Daoy (cell line): ENCODE measurements at places on chromosomes 3 and 15.
A peak's percentile ranks its signal among the peaks of the same experiment; 100 is the strongest.

- DNase-seq = peak; percentile 67
Observed at GRCh38 chr15:70259028-70259424, 161.3 kb upstream of the TLE3 start.

DNA sequence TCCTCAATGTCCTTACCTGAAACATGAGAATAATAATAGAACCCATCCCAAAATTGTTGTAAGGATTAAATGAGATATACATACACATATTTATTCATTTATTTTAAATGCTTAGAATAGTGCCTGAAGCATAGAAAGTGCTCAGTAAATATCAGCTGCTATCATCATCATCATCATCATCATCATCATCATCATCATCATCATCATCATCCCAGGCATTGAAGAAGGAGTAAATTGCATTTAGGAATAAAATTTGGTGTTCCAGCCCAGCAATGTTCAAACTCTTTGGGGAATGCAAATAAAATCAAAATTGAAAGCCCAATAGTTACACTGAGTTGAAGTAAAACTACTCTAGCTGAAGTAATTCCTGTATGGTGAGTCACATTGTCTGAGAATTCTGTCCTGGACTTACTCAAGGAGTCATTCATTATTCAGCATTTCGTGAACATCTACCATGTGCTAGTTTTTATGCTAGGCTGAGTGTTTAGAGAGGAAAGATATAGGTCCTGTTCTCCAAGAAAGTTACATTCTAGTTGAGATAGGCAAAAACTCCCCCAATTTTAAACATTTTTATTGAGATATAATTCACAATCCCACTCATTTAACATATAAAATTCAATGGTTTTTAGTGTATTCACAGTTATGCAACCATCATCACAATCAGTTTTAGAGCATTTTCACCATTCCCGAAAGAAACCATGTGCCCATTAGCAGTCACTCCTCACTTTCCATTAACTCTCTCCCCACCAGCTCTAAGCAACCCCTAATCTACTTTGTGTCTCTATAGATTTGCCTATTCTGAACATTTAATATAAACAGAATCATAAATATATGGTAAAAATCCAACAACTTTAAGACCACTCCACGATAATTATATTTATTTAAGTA is 107.2 kb downstream of the FRMD5 start:
- peak; percentile 71 for DNase-seq

DNA sequence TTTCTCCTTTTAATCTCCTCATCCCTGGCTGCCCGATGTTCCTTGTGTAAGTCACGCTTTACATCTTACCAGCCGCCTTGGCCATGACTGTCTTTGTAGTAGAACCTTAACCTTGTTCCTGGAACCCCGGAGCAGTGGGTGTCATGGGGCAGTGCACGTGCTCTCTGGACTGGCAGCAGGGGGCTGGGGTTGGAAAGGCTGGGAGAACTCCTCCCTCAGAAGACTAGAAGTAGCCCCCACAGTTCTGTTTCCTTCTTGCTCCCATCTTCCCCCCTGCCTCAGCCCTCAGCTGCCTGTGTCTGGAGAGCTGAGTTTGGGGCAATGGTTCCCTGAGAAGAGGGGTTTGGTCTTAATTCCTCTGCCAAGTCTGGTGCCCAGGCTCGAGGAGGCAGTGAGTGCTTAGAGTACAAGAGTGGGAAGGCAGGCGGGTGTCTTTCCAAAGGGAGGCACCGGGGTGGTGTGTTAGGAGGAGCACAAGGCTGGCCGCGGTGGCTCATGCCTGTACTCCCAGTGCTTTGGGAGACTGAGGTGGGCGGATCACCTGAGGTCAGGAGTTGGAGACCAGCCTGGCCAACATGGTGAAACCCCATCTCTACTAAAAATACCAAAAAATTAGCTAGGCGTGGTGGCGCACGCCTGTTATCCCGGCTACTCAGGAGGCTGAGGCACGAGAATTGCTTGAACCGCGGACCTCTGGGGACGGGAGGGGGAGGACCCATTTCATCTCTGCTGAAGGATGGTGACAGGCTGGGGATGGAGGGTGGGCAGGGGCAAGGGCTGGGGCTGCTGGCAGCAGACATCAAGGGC is 100.4 kb downstream of the VGLL4 start:
- no peak for DNase-seq

DNA sequence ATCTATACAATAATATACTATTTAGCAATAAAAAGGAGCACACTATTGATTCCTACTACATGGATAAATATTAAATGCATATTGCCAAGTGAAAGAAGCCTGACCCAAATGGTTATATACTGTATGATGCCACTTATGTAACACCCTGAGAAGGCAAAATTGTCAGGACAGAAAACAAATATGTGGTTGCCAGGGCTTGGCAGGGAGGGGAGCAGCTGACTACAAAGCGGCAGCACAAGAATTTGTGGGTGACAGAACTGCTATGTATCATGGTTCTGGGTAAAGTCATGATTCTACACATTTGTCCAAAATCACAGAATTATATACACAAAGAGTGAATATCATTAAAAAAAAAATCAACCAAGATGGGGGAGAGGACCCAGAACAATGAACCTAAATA is 22.5 kb downstream of the TBC1D2B start:
- no peak for DNase-seq
